Chondrocyte (in vitro differentiated cells): ENCODE measurements at places on chromosomes 16 and 17. TPM values are rescaled to one million over a fixed set of nuclear protein-coding genes. Genes with fewer than 3 reads are reported as not detected.

DNA sequence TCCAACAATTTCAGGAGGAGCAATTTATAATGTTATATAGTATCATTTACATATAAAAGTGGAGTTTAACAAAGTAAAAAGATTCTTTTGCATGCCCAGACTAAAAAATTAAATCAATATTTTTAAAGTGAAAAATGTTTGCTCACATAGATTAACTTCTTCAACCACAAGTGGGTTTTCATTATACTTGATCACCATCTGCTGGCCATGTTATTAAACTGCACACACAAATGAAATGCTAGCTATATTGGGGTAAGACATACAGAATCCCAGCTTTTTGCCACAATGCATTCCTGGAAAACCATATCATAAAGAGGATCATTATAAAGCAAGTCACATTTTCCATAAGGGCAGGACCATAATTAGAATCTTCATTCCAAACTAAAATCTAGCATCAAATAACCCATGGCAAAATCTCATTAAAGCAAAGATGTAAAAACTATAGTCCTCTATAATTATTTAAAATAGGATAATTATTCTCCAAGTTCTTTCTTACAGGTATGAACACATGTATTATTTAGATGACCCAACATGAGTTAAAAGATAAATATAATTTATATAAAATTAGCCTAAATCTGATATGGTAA lies 26.3 kb downstream of the CEP112 start:
- no peak overlapping the region for H3K27ac ChIP-seq
- H3K36me3 ChIP-seq: peaks cover 6% of the 10 kb centered on the region
- no peak for DNase-seq
- no peaks in the 10 kb centered on the region for H3K27me3 ChIP-seq
- H3K4me3 ChIP-seq: no peak overlapping the region

DNA sequence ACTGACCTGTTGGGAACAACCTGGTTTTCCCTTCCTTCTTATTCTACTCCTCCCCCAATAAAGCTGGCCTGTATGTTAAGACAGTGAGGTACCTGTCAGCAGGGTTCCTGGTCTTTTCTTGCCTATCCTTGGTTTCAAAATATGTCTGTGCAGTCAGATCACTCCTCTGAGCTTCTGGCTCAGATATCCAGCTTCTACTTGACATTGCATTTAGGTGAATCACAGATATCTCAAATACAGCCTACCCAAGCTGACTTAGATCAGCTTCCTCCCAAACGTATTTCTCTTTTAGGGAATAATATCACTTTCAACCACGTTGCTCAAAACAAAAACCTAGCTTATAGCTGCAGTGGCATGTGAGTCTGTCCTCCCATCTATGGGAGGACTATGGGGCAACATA lies 48.7 kb downstream of the TEX14 start:
- peaks cover 7% of the 10 kb centered on the region for H3K4me1 ChIP-seq
- H3K4me3 ChIP-seq: no peak overlapping the region
- no peak for DNase-seq
- H3K27ac ChIP-seq: peak overlapping the region; percentile 0
- H3K36me3 ChIP-seq: no peaks in the 10 kb centered on the region

GRCh38 chr16:12588510-12588909 lies 215.2 kb downstream of the CPPED1 start:
- no peaks in the 10 kb centered on the region for H3K4me1 ChIP-seq
- H3K4me3 ChIP-seq: no peak overlapping the region
- peaks cover 12% of the 10 kb centered on the region for H3K27me3 ChIP-seq
- no peak overlapping the region for H3K27ac ChIP-seq

GRCh38 chr17:63431939-63432804 lies 13.9 kb downstream of the CYB561 start:
- DNase-seq: peak; percentile 41
- no peak overlapping the region for H3K4me3 ChIP-seq
- no peak overlapping the region for H3K27ac ChIP-seq
- peaks cover 2% of the 10 kb centered on the region for H3K36me3 ChIP-seq
- H3K4me1 ChIP-seq: peaks cover 24% of the 10 kb centered on the region

- peaks cover 32% of the 10 kb centered on the region for H3K4me1 ChIP-seq
- H3K27me3 ChIP-seq: no peaks in the 10 kb centered on the region
- peaks cover 35% of the 10 kb centered on the region for H3K36me3 ChIP-seq
These were observed 10.5 kb downstream of the POLDIP2 start for GRCh38 chr17:28346746-28347246.

- no peak overlapping the region for H3K27ac ChIP-seq
- no peak for DNase-seq
- H3K27me3 ChIP-seq: peaks cover 24% of the 10 kb centered on the region
- peaks cover 15% of the 10 kb centered on the region for H3K4me1 ChIP-seq
- no peak overlapping the region for H3K4me3 ChIP-seq
- no peaks in the 10 kb centered on the region for H3K36me3 ChIP-seq
These were observed 86.3 kb upstream of the RPL38 start for GRCh38 chr17:74117087-74117698.

The MYL11 gene
- 0.82 to 2.2 TPM (median 1.4 TPM) in 3 replicates for total RNA-seq

The PLEKHH3 gene
- 23.7 to 41.5 TPM (median 38.7 TPM) in 3 replicates for total RNA-seq

The KLHL10 gene
- total RNA-seq: 0.67 TPM in 1 of 3 replicates, not detected in the others

The GFAP gene
- total RNA-seq: 0.55 to 1.0 TPM in 2 of 3 replicates, not detected in the other

The PLXDC1 gene
- total RNA-seq: 11.1 to 40.5 TPM (median 37.4 TPM) in 3 replicates

The C16orf46 gene
- total RNA-seq: 0.35 to 0.36 TPM in 2 of 3 replicates, not detected in the other
